ENCODE measurements at places on chromosomes 12 and 14. TPM values are rescaled to one million over a fixed set of nuclear protein-coding genes. Genes with fewer than 3 reads are reported as not detected.

The FBXO33 gene
- 3.7 TPM for total RNA-seq

The ATP23 gene
- 7.6 TPM for total RNA-seq

The CFAP251 gene
- 0.65 TPM for total RNA-seq

The TSPAN19 gene
- total RNA-seq: 0.27 TPM

The ASCL1 gene
- total RNA-seq: not detected
